AG20443 (cell line): ENCODE measurements at places on chromosomes 2 and 18.

DNA sequence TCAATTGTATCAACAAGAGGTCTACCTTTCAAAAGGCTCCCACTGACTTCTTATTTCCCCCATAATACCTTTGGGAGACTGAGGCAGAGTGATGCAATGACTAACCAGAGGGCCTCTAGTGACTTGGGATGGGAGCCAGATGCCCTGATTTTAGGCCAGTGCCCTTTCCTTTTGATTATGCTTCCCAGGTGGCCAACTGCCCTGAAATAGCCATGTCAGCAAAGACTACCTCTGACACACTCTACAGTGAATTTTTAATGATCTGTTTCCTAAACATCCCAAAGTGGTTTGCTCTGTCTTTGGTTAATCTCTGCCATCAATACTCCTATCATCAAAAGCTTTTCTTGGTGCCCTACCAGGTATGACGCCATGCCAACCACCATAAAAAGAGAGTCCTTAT, 65.9 kb upstream of the ZFP36L2 start:
- DNase-seq: no peak

DNA sequence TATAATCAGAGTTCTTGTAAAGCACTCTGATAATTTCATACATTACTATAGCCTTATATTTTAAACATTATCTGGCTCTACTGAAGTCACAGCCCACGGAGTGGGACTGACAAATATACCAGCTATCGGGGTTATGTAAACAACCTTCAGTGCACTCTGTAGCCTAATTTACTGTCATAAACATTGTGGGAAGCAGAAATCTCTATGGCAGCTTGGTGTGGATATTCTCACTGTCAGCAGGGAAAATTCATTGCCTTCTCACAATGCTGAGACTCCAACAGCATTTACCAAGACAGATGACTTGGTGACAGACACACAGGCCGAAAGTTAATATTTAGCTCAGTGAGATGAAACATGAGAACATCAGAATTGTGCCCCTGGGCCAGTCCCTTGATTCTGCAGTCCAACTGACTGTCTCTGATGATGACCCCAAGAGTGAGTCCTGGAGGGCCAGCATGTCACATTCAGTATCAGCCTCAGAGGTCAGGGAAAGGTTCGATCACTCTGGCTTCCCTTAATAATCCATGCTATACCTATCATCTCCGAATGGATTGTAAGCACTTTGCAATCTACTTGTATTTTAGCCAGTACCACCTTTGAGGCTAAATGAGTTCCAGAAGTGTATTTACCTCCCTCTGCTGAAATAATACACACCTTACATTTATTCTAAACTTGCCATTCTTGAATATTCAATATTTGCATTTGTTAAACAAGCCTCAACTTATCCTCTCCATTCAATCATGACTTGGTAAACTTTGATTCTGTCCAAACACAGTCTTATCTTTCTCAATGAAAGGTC, 146.2 kb upstream of the OSR1 start:
- DNase-seq: no peak

DNA sequence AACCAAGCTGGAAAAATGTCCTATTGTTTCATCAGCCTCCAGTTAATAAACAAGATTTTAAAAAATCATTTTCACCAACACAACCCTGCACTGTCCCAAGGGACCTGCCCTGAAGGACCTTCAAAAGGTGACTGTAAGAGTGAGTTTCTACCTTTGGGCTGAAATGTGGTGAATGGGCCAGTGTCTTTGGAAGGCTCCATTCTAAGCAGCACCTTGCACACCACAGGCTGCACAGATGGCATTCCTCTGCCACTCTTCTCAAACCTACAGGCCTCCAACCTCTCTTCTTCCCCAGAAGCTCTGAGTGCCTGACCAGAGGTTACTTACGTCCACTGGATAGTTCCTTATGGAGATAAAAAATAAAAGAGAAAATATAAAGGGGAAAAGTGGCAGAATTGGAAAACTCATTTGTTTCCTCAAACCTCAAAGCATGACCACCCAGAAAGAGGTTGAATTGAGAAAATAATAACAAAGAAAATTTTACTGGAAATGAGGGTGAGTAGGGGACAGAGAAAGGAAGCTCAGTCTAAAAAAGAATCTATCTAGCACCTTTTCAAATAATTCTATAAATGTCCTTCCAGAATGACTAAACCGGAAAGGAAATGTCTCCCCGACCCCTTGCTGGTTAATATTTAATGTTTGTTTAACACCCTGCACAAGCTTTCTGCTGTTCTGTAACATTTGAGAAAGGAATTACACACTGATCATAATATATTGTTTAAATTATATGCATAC, 175.7 kb downstream of the METTL4 start:
- DNase-seq: no peak

DNA sequence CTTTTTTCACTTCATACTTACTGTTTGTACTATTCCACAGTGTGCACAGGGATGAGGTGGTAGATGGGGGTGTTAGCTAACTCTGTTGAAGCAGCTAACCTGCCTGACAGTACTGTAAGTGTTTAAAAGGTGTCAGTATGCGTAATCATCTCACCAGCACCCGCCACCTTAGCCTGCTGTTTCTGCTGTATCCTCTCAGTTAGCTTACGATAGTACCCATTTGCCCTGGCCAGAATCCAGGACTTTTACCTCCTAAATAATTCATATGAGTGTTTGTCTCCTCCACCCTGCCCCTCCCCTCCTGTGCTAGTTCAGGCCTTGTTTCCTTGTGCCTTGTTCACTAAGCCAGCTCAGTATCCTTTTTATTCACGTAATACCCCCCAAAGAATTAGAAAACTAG, 34.2 kb downstream of the TRAPPC12 start:
- no peak for DNase-seq

DNA sequence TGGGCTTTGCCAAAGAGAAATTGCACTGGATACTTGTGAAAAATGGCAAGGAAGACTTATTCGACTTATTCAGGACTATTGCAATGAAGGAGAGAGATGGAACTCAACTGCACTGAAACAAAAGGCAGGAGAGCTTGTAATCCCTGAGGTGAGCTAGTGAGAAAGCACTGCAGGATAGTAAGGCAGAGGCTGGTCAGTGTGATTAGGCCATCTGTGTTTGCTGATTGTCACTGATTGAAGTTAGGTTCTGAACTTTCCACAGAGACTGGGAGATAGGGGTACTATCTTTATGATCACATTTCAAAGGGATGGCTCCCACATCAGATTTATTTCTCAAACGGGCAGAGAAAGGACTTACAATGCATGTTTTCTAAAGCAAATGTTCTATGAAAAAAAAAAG, 82.9 kb downstream of the SERPINB8 start:
- DNase-seq: no peak

DNA sequence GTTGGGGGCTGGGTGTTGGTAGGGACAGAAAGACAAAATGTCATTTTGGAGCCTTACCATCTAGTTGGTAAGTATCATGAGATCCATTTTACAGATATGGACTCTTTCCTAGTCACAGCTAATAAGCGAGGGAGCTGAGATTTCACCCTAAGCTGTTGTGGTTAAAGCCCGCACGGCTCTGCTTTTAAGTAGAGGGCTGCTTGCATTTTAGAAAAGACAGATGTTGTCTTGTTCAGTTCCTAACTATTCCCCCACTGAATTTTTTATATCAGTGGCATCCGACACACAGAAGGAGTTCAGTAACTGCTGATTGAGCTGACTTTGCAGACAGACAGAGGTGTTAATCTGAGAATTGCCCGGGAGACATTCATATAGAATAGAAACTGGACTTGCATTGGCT, 3.7 kb downstream of the QPCT start:
- DNase-seq: no peak

DNA sequence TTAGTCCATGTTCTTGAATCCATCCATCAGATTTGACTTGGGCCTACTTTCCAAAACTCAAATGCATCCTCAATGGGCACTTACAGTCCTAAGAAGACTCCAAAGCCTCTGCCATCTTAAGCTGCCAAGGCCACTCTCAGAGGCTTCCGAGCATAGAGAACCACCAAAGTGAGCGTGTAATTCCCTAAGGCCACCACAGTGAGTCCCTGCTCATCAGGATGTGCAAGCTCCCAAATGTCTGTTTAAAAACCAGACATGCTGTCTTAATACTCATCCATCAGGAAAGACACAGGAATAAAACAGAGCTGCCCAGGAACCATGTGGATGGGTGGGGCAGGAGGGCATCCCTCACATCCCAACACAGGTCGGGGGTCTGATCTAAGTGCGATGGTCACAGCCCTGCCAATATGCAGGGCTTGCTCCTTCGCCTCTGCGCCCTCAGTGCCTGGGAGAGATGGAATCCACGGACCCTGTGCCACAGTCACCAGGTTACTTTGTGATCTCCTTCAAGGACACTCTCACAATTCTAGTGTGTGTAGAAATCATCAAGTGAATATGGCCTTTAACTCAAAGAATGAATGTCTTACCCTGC, 80.4 kb downstream of the POLR1A start:
- DNase-seq: no peak

- DNase-seq: no peak
Measured at GRCh38 chr2:96163768-96164429, 18.7 kb upstream of the DUSP2 start.

DNA sequence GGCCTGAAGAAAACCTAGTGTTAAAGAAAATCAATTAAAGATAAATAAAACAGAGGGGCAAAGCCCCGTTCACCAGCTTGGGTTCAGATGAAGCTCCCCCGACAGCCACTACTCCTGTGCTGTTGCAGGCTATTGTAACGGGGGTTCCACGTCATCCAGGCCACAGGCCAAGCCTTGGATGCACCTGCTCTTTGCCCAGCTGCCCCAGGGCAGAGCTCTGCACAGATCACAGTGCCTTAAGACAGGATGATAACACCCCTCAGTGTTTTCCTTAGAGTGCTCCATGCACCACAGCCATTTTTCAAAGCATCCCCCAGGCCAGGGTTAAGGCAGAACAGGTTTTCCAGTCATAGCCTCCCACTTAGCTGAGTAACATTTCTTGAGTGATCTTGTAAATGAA, 32.0 kb downstream of the FASTKD2 start:
- no peak for DNase-seq

- DNase-seq: no peak
Measured at GRCh38 chr2:47738331-47738730, 44.6 kb upstream of the MSH6 start.

DNA sequence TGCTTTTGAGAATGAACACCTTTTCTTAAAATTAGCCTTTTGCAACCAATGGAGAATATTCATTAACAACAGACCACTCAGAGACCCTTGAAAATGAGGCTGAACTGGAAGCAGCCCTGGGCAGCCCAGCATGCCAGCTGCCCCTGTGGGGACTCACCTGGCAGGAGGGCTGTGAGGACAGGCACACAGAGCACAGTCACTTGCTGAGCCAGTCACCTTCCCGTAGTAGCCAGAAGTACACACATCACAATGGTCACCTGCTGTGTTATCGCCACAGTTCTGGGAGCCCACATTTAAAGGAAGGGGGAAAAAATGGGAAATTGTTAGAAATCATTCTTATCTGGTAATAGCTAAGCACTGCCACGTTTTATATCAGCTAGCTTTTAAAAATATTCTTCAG, 115.5 kb downstream of the LAMA1 start:
- DNase-seq: no peak

DNA sequence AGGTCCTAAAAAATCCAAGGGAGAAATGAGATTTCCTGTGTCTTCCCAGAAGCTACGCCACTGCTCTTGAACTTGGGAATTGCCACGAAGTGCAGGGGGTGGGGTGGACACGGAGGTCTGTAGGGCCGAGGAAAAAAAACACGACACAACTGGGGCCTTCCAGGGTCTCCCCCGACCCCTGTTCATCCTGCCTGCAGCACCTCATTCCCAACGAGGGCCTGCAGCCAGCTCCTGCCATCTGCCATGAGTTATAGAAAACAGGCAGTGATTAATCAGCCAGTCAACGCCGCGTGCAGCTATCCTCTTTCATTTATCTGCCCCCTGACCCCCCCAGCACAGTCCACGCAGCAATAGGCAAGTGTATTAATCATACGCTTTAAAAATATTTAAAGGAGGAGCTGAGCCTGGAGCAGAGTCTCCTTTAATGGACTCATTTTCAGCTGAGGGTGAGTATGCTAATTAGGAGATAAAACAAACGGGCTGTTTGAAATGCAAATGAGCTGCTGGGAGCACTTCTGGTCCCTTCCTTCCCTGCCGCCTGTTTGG, 209.9 kb downstream of the TFCP2L1 start:
- DNase-seq: peak; percentile 84

GRCh38 chr2:191335875-191336464, 90.8 kb downstream of the MYO1B start:
- no peak for DNase-seq

DNA sequence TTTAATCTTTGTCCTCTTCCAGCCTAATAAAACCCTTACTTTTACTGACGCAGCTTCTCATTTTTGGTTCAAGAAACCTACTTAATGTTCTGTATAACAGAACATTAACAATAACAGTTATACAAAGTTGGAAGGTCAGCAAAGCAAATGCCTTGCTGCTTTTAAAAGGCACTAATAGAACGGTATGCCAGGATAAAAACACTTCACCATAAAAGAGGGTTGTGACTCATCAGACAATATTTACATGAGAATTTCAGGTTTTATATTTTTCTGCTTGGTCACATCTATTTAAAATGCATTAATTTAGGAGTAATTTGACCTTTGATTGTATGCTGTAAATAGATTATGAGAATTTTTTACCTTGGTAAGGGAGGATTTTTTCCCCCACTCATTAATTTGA, 3.0 kb downstream of the KLHL41 start:
- DNase-seq: no peak

GRCh38 chr2:28710545-28710944, 41.1 kb upstream of the PPP1CB start:
- DNase-seq: no peak

DNA sequence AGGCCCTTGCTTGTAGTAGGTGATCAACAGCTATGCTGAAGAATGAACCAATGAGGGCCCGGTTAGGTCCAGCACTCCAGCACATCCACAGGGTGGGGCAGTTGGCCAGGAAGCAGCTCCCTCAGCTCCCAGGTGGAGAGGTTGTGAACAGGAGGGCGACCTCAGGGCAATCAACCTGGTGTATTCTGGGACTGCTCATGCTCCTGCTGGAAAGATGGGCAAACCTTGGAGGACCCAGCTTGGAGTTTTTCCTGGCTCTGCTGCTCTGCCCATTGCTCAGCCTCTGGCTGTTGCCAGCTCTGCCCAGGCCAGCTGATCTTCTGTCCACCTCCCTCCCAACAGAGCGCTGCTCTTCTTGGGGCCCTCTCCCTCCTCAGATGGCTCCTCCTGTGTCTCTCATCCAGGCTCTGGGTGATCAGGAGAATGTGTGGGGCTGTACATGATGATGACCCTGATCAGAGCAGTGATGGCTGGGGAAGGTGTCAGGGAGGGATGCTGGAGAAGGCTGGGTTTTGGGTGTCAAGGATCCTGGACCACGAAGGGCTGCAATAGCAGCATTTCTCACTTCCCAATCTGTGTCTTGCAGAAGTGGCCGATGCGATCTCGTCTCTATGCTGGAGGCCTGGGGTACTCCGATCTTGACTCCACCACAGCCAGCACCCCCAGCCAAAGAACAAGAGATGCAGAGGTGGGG, 3.4 kb downstream of the TCF23 start:
- DNase-seq: peak; percentile 11
